SW480 (cell line): ENCODE measurements at places on chromosomes 16 and 17.

GRCh38 chr16:81997738-81998137, 13.5 kb downstream of the SDR42E1 start:
- DNase-seq = peak; percentile 56

DNA sequence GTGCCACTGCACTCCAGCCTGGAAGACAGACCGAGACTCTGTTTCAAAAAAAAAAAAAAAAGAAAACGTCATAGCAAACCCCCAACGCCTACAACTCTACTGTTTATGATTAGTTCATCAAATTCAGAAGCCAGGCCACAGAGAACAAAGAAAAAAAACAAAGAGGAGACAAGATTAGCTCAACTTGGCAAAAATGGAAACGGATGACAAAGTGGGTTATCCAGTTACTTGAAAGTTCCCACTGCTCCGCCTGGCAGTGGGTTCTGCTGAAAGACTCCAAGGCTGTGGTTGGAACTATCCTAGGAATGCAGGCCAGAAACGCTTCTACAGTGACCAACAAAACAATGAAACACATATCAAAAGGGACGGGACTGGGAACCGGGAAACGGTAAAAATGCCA, 53.1 kb downstream of the MRM3 start:
- DNase-seq = peak; percentile 82

- DNase-seq = no peak
These were observed 13.9 kb upstream of the CYTH1 start for GRCh38 chr17:78795861-78796516.

GRCh38 chr17:78747488-78747887, 34.6 kb downstream of the CYTH1 start:
- no peak for DNase-seq

- no peak for DNase-seq
These were observed 1.7 kb downstream of the SMARCE1 start for GRCh38 chr17:40645943-40646342.

DNA sequence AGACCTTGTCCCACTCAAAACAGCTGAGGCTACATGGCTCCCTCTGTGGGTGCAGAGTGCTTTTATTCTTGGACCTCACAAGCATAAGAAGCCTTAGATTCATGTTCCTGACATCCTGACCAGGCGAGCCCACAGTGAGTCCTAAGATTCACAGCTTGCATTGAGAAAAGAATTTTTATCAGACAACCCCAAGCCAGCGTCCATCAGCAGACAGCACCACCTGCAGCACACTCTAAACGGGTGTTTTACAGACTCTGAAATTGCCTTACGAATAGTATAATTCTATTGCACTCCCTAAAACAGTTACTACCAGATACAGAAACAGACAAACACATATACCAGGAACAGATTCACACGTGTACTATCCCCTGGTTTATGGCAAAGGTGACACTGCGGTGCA, 31.9 kb downstream of the C16orf78 start:
- DNase-seq = no peak

- DNase-seq = no peak
These were observed 266.4 kb downstream of the MRTFB start for GRCh38 chr16:14337303-14338191.

DNA sequence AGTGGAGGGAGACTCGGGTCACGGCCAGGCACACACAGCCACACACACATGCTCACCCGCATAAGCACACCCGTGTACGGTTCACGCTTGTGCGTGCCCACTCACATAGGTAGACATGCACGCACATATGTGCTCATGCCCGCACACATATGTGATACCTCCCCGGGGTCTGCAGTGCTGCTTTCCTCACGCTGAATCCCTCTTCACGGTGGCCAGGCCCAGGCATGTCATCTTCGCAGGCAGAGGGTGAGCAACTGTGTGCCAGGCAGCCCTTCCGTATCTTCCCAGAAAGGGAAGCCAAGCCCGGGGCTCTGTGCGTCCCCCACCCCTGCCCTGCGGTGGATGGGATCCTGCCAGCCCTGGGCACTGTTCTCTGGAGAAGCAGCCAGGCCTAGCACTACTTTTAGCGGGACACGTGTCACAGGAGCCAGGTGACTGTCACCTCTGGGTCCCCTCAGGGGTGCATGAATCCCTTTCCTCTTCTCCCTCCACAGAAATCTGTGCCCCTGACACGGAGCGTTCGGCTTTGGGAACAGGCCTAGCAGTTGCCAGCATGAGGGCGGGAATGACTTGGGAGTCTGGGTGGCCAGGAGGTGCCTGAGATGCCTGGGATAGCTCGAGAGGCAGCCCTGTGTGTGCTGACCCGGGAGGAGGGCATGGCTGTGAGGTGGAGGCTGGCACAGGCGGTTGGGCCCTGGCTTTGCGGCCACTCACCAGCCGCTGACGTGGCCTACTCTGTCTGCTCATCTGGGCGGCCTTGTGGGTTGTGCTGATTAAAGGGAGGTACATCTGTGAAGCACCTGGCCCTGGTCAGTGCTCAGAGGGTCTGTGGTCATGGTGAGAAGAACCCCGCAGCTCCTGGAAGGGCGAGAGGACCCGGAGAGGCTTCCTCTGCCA, 47.5 kb downstream of the BAIAP2 start:
- no peak for DNase-seq

GRCh38 chr16:66188917-66189725, 177.4 kb upstream of the CDH5 start:
- no peak for DNase-seq

DNA sequence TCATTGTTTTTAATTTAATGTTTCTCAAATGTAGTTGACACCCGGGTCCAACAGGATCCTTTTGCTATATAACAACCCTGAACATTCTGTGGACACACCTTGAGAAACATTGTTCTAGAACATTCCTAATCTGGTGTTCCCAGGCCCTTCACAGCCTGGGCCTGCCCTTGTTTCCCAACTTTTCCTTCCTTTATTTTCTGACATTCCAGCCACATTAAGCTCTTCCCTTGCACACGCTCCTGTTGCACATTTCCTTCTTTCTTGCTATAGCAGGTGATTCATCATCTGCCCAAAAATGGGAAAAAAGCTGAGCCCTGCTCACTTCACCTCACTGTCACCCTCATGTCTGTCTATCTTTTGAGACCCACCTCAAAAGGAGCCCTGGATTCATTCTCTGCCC, 67.9 kb upstream of the MARCHF10 start:
- no peak for DNase-seq

DNA sequence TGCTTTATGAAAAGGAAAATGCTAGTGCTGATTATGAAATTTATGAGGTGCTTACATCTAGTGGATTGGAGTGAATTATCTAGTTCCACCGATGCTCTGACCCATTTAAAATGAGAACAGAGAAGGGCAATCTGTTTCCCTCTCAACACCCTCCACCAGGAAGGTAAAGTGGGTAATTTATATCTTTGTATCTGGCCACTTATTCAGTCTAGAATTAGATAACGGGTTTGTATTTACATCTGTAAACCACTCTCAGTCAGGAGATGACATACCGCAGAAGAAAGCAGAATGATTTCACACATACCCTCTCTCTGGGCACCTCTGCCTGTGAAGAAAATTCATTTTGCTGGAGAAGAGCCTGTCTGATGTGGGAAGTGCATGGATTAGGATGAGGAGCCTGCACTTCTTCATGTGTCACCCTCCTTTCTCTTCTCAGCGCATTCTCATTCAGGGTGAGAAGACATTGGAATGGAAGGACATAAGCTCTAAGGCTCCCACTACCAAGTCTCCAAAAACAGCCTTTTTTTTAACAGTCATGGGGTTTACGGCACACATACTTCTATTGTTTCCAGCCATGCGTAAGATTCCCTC, 646.7 kb upstream of the SALL1 start:
- no peak for DNase-seq

DNA sequence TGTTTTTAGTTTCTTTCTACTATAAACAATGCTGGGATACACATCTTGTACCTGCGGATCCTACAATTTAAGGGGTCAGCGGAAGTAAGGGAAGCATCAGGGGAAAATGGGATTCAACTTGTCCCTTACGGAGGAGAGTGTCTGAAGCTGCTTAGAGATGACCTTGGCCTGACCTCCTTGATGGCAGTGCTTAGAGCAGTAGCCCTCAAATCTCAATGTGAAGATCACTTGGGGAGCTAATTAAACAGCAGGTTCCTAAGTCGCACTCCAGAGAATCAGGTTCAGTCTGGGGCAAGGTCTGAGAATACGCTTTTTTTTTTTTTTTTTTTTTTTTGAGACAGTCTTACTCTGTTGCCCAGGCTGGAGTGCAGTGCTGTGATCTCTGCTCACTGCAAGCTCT, 9.6 kb upstream of the METTL16 start:
- no peak for DNase-seq

- no peak for DNase-seq
These were observed 33.2 kb upstream of the RPH3AL start for GRCh38 chr17:385836-386140.

DNA sequence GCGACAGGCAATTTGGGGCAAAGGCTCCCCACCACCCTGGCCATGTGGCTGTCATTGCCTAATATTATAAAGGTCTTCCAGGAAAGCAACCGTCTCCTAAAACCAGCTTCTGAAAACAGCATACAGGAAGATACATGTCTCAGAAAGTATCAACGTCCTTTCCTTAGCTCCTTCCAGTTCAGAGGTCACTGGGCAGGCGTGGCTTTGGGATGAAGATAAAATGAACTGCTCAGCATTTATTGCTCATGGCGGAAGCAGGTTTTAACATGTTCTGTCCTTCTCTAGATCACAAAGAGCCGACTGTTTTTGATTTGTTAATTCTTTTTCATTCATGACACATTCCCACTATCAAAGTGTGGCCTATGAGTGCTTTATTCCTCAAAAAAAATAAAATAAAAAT, 8.0 kb downstream of the CFAP20 start:
- DNase-seq = no peak

GRCh38 chr17:80819422-80820164, 172.0 kb upstream of the CHMP6 start:
- DNase-seq = no peak

DNA sequence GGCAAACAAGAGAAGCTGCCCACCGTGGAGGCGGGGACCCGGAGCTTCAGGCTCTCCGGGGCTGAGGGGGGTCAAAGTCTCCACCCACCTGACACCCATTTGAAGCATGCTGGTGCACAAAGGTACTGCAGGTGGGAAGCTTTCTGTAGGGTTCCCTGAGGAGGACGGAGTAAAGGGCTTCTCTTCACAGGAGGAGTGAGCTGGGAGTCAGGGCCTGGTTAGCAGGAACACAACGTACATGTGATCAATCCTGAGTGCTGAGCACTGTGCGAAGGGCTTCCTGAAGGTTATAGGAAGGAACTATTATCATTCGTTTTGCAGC, 252.9 kb upstream of the RPL38 start:
- DNase-seq = no peak

DNA sequence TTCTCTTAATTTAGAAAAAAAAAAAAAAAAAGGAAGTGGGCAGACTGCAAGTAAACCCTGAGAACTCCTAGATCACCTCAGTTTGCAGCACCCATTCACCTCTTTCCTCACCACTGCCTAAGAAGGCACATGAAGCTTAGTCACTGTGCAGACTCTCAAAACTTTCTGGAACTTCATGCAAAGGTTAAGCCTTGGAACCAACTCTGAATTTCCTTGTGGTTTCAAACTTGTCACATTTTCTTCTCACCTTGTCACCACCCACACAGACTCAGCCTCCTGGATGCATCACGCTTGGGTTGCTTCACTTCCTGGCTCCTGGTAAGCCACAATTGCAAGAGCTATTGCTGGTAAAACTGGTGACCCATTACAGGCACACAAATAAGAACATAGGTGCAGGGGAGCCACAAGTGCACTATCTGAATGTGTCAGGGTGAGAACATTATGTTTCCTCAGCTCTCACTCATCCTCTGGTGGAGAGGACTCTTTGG, 15.0 kb upstream of the CPD start:
- peak; percentile 40 for DNase-seq

GRCh38 chr16:87330646-87331045, 13.5 kb upstream of the C16orf95 start:
- DNase-seq = no peak

GRCh38 chr17:80656590-80656989, 112.0 kb downstream of the RPTOR start:
- DNase-seq = no peak

GRCh38 chr17:68238164-68238870, 9.5 kb upstream of the AMZ2 start:
- no peak for DNase-seq

DNA sequence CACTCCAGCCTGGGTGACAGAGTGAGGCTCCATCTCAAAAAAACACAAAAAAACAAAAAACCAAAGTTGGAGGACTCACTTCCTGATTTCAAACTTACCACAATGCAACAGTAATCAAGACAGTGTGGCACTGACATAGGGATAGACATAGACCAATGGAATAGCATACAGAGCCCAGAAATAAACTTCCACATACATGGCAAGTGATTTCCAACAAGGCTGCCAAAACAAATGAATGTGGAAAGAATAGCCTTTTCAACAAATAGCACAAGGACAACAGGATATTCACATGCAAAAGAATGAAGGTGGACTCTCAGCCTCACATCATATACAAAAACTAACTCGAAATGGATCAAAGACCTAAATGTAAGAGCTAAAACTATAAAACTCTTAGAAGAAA, 36.8 kb upstream of the RASD1 start:
- no peak for DNase-seq

DNA sequence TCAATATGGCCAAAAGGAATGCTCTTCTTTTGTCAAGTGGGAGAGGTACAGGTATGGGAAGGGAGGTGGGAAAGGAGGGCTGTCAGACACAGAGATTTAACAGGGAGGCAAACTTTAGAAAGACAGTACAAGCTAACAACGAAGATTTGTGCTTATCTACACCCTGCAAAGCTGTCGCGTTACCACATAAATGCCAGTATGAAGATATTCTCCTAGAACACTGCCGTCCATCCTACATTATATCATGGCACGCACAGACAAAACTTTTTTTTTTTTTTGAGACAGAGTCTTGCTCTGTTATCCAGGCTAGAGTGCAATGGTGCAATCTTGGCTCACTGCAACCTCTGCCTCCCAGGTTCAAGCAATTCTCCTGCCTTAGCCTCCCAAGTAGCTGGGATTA, 50.6 kb downstream of the STH start:
- DNase-seq = no peak

DNA sequence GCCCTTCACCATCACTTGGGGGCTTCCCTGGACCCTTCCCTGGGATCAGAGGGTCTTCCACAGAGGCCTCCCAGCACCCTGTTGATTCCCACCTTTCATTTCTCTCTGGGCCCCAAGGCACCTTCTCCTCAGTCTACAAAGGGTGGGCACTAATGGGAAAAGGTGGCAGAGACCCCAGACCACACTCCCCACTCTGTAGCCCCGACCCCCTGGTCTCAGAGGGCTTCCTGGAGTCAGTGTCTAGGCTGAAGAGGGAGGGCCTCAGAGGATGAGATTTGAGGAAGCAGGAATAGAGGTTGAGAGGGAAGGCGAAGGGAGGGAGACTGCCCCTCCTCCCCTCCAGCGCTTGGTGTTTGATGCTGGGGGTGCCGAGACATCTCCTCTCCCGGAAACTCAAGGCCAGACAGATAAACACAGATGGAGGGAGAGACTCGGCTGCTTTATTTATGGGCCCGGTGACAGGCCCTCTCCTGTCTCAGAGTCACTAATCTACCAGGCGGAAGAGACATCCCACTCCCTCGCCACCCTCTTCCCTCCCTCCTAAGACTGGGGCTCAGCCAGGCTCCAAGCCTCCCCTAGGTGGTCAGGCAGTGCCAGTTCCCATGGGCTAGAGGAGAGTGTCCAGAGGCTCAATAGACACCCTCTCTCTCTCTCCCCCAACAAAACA, 18.5 kb upstream of the SP2 start:
- no peak for DNase-seq
